ENCODE measurements at places on chromosomes 4 and X.

DNA sequence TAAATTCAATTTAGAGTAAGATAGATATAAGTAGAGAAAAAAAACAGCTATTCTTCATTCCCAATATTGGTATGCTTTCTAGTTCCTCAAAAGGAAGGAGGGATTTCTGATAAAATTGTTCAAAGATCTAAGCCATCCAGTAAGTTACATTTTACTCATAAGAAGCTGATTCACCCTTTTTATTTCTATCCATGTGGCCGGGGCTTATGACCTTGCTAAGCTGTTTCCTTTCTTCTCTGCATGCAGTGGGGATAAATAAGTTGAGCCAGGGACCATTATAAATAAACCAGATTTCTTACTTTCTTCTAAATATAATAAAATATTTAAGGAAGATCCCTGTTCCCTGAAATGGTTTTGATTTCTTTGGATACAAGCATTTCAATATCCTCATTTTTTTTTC, 502.3 kb downstream of the PDHA2 start:
- DNase-seq: no peak

GRCh38 chr4:932713-933070, 432 bp downstream of the TMEM175 start:
- no peak for DNase-seq

GRCh38 chr4:2102045-2102883, 43.1 kb downstream of the NAT8L start:
- no peak for DNase-seq

DNA sequence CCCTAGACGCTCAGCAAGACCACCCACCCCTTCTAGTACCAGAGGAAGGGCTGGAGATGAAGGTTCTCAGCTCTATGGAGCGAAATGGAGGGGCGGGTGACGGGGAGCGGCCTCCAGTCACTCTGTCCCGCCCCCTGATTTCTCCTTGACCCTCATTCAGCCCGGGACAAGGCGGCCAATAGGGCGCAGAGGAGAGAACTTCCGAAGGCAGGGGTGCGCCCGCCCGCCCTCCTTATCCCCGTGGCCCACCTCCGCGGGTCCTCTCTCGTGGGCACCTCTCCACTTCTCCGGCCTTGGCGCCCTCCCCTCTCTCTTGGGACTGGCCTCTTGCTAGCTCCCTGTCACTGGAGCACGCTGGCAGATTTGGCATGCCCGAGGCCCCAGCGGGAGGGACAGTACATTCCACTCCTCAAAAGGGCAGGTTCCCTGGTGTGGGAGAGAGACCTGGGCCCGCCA, 1.1 kb upstream of the SEPTIN6 start:
- no peak for DNase-seq

- no peak for DNase-seq
Measured at GRCh38 chr4:4413806-4414205, 26.9 kb downstream of the NSG1 start.

DNA sequence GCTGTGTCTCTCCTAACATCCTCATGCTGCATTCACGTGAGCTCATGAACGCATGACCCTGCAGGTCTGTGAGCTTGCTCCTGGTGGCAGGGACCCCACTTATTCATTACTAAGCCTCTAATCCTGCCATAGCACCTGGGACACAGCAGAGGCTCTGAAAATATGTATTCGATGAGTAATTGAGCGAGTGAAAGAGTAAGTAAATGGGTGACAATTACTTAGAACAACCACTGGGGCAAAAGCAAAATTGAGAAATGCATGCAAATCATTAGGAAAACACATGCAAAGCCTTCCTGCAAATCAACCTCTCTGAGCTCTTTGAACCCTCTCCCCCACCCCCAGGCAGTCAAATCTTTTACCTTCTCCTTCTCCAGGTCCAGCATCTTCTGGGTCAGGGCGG, 23.6 kb upstream of the C4orf50 start:
- DNase-seq: no peak

DNA sequence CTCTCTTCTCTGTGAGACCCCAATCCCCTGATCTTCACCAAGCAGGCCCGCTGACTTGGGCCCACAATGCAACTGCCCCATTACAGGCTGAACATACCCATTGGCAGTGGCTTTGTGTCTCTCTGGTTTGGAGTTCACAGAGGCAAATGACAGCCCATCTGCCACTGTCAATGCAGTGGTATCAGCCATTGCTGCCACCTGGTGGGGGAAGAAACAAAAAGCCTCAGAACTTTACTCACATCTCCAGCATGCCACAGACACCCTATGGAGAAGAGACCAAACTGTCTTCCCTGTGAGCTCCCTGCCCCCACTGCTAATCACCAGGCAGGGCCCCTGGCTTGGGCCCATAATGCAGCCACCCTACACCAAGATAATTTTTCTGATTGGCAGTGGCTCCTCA, 729.3 kb upstream of the ACTRT1 start:
- no peak for DNase-seq

- no peak for DNase-seq
Measured at GRCh38 chr4:112706840-112707207, 69.9 kb downstream of the LARP7 start.
